ENCODE measurements at places on chromosomes 11 and 22. TPM values are rescaled to one million over a fixed set of nuclear protein-coding genes. Genes with fewer than 3 reads are reported as not detected.

Gene PHLDA2
- total RNA-seq, result 4.5 TPM

DNA sequence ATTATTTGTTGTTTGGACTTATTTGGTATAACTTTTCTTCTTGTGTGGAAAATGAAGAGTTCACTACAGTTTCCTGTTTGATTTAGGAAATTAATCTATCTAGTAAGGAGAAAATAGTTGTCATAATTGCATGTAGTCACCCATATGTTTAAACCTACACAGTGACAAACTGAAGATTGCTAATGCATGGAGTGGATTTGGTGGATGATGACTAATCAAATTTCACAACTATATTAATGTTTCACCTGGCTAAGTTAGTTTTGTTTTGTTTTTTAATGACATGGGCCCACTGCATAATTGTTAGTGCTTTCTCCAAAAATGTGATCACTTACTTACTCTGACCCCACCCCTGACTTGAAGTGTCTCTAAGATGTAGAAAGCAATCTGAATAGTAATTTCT, 170.6 kb downstream of the DYNC2H1 start:
- DNase-seq, result no peak

Gene GAB2
- 8.7 TPM for total RNA-seq

Gene CHEK1
- 111 TPM for total RNA-seq

DNA sequence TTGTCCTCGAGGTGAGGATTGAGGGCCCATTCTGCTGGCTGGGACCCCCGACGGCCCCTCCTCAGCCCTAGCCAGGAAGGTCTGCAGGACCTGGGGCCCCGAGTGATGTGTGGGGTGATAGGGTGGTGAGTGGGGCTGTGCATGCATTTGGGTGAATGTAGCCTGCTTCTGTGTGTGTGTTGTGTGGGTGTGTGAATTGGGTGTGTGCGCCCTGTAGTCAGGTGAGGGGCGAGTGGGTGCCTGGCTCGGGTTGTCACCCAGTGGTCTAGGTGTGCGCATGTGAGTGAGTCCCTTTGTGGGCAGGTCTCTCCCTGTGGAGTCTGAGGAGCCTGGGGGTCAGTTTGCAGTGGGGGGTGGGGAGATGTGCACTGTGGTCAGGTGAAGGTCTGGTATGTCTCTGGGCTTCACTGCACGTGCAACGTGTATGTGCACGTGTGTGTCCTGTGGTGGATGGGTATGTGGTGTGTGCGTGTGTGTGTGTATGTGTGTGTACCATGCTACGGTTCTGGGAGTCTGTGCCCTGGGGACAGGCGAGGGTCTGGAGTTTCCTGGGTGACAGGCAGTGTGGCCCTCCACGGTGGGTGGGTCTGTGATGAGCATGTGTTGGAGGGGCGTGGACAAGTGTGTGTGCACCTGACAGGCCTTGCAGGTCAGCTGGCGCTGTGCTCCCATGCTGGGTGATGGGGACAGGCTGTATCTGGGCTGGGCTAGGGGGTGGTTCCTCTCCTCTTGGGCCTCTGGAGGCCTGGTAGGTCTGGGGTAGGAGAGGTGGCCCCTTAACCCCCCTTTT, 1.0 kb downstream of the TMEM151A start:
- DNase-seq, result no peak

Gene PLAAT2
- total RNA-seq, result not detected

DNA sequence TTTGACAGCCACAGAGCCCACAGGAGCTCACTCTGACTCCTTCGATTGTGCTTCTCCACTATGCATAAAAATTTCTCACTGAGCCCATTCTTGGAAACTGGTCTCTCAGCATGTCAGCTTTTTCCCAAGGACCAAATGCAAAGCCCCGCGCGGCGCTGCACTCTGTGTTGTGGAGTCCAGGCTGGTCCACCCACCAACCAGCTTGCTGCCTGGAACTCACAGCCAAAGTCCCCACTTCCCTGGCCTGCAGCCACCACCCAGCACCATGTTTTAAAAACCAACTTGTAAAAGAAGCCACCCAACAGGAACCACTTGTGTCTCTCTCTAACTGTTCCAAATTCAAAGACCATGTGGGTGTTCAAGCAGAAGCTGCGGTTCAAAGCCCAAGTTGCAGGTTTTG, 124.4 kb downstream of the SPATA19 start:
- no peak for DNase-seq

DNA sequence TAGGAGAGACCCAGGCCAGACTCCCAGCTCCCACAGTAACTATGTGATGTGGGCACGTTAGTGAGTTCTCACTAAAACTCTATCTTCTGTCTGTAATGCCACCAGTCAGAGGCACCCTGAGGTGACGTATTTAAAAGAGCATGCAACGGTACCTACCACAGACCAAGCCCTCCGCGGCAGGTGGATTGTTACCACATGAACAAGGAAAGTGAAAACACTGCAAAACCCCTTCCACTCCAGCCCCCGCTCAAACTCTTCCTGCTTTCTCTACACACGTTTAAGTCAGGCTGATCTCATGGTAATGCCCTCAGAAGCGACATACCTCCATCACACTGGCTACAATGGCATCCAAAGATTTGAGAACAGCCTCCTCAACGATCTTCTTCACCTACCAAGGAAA, 36.7 kb downstream of the SERPIND1 start:
- DNase-seq, result no peak

Measured in natural killer cell treated with Interleukin-12 subunit alpha and Interleukin-12 subunit beta and Interleukin-15 and Interleukin-18, amount 100 ng/mL, for 72 hours (primary cell).